ENCODE measurements at places on chromosomes 4 and X. TPM values are rescaled to one million over a fixed set of nuclear protein-coding genes. Genes with fewer than 3 reads are reported as not detected.

DNA sequence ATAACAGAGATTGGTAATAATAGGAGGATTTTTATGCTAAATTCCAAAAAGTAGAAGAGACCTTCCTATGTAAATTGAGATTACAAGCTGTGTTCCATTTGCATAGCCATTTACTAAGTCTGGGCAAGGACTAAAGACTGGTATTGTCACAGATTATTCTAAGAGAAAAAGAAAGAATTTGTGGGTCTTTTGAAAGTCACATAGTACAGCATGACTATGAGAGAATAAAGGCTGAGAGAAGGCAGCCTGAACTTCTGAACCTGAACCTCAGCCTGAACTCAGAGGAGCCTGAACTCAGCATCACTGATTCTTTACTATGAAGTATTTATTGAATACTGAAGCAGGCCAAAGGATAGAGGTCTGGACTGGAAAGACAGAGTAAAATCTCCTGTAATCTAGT, 297.5 kb downstream of the STPG2 start:
- no peak for DNase-seq

DNA sequence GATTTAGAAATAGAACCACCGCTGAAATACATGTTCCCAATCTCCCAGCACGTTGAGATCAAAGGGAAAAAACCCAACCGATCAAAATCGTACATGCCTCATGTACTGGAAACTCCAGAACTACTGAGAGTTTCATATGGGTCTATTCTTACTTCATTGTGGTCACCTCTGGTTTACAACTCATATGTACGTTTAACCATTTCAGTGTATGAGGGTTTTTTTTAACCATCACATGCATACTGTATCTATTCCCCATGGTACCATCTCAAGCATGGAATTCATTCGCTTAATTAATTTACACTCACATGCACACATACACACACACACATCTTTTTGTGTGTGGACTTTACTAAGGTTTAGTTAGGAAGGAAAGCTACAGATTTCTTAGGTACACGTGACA, 46.0 kb upstream of the CLNK start:
- no peak for DNase-seq

- no peak for DNase-seq
Measured at GRCh38 chrX:119760026-119760877, 1.9 kb downstream of the SOWAHD start.

GRCh38 chr4:112674376-112674775, 37.4 kb downstream of the LARP7 start:
- no peak for DNase-seq

Gene SH3RF1
- 57.8 TPM for total RNA-seq

Gene TMEM154
- total RNA-seq = 5.5 TPM

Data from fibroblast of the aortic adventitia (primary cell).